ENCODE measurements at places on chromosomes 16 and 17. TPM values are rescaled to one million over a fixed set of nuclear protein-coding genes. Genes with fewer than 3 reads are reported as not detected.

GRCh38 chr16:80317599-80318037 lies 223.2 kb upstream of the DYNLRB2 start:
- peak; percentile 48 for DNase-seq

DNA sequence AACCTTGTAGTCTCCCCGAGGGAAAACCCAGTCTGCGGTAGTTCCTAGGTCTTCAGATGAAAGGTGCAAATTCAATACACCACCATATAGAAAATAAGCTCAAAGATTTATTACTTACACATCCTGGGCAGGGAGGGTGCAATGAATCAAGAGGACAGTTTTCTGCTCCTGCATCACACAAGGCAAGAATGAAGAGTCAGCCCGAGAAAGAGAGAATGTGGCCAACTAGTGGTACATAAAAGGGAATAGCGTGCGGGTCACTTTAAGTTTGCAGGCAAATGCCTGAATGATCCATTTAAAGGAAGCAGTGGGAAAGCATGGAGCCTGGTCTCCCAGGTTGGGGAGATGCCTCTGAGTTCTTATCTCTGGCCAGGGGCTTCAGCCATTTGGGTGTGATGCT lies 403.4 kb downstream of the GRIN2A start:
- DNase-seq = no peak

Gene TMEM204
- 0.22 TPM for total RNA-seq

- DNase-seq = no peak
These were observed 4.8 kb upstream of the ITGA3 start for GRCh38 chr17:50051082-50051576.

- no peak for DNase-seq
These were observed 21.6 kb upstream of the PPM1E start for GRCh38 chr17:58734040-58734439.

GRCh38 chr16:64144617-64145016 lies 977.2 kb downstream of the CDH11 start:
- DNase-seq = no peak

- DNase-seq = no peak
These were observed 10.5 kb downstream of the CEP295NL start for GRCh38 chr17:78892520-78892919.
